Left kidney (tissue), 8 donors: ENCODE measurements at places on chromosomes 16 and 17. TPM values are rescaled to one million over a fixed set of nuclear protein-coding genes. Genes with fewer than 3 reads are reported as not detected.

GRCh38 chr17:76570877-76571471 lies 14.7 kb downstream of the ST6GALNAC2 start:
- DNase-seq, result no peak

DNA sequence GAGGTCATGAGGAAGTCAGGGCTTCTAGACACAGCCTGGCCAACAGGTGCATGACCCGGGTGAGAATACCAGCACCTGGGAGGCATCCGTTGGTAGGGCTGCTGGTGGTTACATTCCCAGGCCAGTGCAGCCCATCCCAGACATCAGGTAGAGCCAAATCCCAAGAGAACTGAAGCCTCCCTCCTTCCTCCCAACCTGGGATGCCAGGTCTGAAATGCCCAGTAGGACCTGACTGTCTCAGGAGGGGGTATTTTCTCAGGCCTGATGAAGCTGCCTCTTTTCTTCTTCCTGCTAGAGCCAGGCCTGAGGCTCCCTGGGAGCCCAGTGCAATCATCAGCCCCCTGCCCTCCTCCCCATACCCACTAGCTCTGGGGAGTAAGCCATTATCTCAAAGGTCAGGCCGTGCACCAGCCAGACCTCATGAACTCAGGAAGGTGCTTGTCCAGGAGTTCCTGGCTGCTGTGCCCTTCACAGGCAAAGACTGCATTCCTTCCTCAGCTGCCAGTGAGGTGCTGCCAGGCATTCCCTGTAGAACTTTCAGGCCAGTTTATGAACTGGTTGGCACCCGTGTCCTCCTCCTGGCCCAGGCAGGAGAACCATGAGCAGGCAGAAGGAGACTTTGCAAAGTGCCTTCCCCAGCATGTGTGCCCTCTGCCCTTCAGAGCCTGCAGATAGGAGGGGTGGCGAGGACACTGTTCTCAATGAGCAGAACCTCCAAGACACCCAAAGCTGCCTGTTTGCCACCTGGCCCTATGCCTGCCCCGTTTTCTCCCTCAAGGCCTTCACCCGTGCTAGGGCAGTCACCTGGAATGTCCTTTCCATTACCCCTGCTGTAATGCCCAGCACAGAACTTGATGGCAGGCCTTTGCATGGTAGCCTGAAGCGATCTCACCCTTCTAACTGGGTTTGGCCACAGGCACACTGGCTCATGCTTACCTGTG lies 7.6 kb downstream of the TBX2 start:
- no peak for DNase-seq

DNA sequence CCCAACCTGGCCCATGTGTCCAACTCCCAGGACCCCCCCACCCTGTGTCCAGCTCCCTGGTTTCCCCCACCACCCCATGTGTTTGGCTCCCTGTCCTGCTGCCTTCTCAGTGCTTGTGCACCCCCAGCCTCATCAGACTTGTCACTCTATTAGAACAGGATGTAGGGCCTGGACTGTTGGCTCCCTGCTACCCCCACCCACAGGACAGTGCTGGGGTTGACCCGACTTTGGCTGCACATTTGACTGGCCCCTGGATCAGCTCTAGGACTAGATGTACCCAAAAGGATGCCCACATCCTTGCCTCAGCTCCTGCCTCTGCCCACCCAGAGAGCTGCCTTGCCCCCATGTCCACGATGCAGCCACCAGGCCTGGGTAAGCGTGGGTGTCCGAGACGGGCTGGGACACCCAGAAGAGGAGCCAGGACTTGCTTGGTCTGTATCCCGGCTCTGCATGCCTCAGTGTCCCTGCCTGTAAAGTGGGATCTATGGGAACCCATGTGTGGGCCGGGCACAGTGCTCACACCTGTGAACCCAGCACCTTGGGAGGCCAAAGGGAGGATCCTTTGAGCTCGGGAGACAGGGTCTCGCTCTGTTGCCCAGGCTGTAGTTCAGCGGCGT lies 1.5 kb upstream of the CCDC57 start:
- no peak for DNase-seq

DNA sequence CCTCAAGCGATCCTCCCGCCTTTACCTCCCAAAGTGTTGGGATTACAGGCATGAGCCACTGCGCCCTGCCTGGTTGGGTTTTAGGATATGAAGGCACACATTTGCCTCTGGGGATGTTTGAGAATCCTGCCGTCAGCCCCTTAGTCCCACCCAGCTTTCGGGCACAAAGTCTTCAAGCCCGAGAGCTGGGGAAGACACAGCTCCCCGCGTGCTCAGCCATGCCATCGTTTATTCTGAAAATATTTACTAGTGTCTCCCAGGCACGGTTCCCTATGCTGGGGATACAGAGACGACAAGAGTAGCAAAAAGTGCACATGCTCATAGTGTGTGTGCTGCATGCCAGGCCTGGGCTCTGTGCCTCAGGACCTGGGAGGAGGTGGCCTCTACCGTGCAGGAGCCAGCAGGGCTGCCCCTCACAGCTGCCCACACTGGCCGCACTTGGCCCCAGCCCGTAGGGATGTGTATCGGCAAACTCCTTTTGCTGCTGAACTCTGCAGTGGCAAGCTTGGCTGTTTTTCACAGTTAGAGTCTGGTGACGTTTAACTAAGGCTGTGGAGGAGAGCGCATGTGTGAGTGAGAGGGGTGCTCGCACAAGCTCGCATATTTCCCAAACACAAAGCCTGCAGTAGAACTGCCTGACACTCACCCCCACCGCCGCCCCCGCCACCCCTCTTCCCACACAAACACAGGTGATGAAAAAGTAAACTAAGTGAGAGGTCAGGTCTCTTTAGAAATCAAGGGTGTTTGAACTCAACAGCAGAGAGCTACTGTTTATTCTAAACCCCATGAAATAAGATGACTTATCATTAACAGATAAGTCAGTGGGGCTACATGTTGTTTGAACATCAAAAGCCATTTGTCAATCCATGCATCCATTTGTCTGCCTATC lies 266.4 kb downstream of the MRTFB start:
- no peak for DNase-seq

- no peak for DNase-seq
These were observed at the start of gene PRSS33 for GRCh38 chr16:2787406-2787805. Gene PRSS33, minus strand, starts transcription at chr16:2787560. Its CDS starts 1,013 bp downstream, at chr16:2786547.

INCA1 gene
- polyA plus RNA-seq, result 8.8 TPM

TBX2 gene
- 55.9 TPM for polyA plus RNA-seq

GRCh38 chr16:82882226-82882625 lies 255.5 kb downstream of the CDH13 start:
- DNase-seq, result no peak

DNA sequence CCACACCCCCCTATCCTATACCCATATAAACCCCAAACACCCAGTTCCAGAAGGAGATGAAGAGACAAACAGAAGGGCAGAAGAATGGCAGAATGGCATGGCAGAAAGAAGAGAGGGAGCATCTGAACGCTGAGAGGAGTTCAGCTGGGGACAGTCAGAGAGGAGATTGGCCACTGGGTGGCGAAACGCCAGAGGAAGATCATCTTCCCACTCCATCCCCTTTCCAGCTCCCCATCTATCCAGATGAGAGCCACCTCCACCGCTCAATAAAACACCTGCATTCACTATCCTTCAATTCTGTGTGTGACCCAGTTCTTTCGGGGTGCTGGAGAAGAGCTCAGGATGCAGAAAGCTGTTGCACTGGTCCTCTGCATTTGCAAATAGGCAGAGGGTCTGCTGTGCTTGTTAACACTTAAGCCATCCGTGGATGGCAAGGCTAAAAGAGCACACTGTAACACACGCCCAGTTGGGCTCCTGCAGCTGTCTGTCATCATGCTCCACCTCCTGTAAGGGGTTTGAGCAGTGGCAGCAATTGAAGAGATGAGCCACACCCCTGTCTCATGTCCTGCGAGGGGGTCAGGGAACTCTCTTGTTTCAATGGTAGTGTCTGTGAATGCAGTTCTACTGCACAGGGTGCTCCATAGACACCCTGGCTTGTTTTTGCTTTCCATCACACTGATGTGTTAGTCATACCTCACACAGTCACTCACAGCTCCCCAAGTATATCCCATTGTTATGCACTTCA lies 1034.8 kb upstream of the RBFOX1 start:
- no peak for DNase-seq
